ENCODE measurements at places on chromosomes 13 and 19. TPM values are rescaled to one million over a fixed set of nuclear protein-coding genes. Genes with fewer than 3 reads are reported as not detected.
A peak's percentile ranks its signal among the peaks of the same experiment; 100 is the strongest.

DNA sequence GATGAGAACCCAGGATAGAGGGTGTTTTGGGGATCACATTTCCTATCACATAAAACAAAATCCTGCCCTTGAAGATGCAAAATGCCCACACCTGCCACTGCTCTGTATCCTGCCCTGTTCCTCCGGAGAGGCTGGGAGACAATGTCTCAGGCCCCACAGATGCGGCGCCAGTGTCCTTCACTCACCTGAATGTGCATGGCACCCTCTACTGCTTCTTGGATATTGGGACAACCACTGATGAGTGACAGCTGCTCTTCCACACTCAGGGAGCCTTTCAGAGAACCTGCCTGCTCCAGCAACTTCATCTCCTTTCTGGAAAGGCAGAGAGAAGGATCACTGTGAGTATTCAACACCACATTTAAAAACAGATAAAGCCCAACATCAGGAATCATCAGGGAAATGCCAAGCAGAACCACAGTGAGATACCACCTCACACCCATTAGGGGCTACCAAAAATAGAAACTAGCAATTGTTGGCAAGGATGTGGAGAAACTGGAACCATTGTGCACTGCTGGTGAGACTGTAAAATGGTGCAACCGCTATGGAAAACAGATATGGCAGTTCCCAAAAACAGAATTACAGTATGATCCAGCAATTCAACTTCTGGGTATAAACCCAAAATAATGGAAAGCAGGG lies 36.4 kb downstream of the CRYL1 start:
- no peaks in the 10 kb centered on the region for H3K27me3 ChIP-seq
- H3K36me3 ChIP-seq, result no peaks in the 10 kb centered on the region
- H3K27ac ChIP-seq, result no peak overlapping the region
- DNase-seq, result no peak
- H3K4me1 ChIP-seq, result no peaks in the 10 kb centered on the region

DNA sequence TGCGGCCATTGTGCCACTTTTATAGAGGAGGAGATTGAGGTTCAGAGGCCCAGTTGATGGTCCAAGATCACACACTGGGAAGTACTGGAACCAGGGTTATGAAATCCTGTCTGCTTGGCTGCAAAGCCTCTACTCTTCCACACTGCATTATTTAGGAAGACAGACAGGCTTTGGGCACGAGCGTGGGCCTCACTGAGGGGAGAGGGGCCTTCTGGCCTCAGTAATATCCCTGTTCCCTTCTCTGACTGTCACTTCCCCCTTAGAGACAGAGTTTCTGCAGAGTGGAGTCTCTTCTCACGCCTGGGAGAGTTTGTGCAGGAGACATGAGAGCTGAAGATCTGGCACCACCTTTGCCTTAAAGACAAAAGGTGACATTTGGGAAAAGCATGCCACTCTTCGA lies 49.0 kb upstream of the PNMA8B start:
- no peak overlapping the region for H3K27ac ChIP-seq
- no peaks in the 10 kb centered on the region for H3K27me3 ChIP-seq
- no peaks in the 10 kb centered on the region for H3K36me3 ChIP-seq
- no peak for DNase-seq
- H3K4me1 ChIP-seq, result no peaks in the 10 kb centered on the region

- H3K36me3 ChIP-seq, result peaks cover 63% of the 10 kb centered on the region
- no peaks in the 10 kb centered on the region for H3K4me1 ChIP-seq
- DNase-seq, result no peak
- no peak overlapping the region for H3K27ac ChIP-seq
These were observed 8.9 kb downstream of the ZNF507 start for GRCh38 chr19:32354345-32354744.

DNA sequence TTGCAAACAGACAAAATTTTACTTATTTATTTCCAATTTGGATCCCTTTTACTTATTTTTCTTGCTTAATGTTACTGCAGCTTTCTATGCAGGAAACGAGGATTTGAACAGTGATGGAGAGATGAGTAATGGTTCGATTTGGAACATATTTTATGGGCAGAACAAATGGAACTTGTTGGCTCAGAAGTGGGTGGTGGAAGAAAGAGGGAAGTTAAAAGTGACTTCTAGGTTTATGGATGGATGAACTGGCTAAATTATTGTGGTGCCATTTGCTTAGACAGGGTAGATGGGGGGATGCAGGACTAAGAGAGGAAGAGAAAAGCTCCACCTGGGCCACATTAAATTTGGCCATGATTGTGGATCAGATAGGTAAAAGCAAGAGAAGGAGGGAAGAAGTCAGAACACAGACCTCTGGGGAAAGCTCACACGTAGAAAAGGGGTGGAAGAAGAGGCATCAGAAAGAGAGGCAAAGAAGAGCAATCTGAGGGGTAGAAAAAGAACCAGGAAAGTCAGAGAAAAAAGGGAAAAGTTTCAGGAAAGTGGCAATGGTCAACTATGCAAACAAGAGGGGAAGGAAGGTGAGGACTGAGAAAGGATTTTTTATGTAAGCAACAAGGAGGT lies 768 bp upstream of the CYSLTR2 start:
- no peaks in the 10 kb centered on the region for H3K27me3 ChIP-seq
- H3K4me1 ChIP-seq, result no peaks in the 10 kb centered on the region
- no peak overlapping the region for H3K27ac ChIP-seq

DNA sequence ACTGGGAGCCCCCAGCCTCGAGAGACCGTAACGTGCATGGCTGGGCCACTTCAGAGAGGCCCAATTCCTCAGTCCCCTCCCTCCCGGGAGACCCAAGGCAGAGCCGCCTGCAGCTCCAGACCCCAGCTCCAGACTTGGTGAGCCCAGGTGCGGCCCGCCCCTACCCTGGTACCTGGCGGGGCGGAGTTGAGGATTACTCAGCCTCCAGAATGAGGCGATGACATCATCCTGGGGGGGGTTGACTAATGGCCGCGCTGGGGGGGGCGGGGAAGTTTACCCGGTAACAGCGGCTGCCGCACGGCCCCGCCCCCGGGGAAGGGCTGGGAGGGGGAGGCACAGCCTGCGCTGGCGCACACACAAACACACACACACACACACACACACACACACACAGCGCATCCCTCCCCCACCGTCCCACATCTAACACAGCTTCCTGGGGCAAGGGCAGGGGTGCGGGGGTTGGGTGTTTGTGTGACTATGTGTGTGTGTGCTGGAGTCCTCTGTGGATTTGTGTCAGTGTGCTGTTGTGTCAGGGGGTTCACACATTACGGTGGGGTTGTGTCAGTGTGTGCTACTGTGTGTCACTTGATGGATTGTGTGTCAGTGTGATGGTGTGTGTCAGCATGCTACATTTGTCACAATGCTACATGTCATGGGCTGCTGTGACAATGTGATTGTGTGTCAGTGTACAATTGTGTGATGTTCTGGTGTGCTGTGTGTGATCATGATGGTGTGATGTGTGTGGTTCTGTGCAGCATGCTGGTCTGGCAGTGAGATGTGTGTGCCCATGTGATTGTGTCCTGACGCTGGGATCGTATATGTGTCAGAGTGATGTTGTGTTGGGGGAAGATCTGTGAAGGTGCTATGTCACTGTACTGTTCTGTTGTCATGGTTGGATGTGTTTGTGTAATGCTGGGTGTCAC lies 10.3 kb upstream of the BBC3 start:
- no peaks in the 10 kb centered on the region for H3K27me3 ChIP-seq
- H3K4me3 ChIP-seq, result no peak overlapping the region
- no peak overlapping the region for H3K27ac ChIP-seq
- peak; percentile 76 for DNase-seq
- H3K36me3 ChIP-seq, result no peaks in the 10 kb centered on the region

- H3K4me3 ChIP-seq, result no peak overlapping the region
- no peak overlapping the region for H3K27ac ChIP-seq
- peaks cover 35% of the 10 kb centered on the region for H3K4me1 ChIP-seq
These were observed 83.9 kb downstream of the GNG7 start for GRCh38 chr19:2618611-2619010.

GRCh38 chr19:5990289-5990797 lies 12.4 kb upstream of the RANBP3 start:
- H3K27ac ChIP-seq, result no peak overlapping the region
- peaks cover 9% of the 10 kb centered on the region for H3K4me1 ChIP-seq
- H3K27me3 ChIP-seq, result no peaks in the 10 kb centered on the region
- no peaks in the 10 kb centered on the region for H3K36me3 ChIP-seq

Gene MRI1
- total RNA-seq, result 77.5 TPM

Data from Peyer's patch (tissue), 4 donors.